H9 (cell line): ENCODE measurements at places on chromosomes 3 and 15. TPM values are rescaled to one million over a fixed set of nuclear protein-coding genes. Genes with fewer than 3 reads are reported as not detected.

The ZMYND10 gene
- total RNA-seq, result 0.61 and 1.4 TPM in 2 replicates

DNA sequence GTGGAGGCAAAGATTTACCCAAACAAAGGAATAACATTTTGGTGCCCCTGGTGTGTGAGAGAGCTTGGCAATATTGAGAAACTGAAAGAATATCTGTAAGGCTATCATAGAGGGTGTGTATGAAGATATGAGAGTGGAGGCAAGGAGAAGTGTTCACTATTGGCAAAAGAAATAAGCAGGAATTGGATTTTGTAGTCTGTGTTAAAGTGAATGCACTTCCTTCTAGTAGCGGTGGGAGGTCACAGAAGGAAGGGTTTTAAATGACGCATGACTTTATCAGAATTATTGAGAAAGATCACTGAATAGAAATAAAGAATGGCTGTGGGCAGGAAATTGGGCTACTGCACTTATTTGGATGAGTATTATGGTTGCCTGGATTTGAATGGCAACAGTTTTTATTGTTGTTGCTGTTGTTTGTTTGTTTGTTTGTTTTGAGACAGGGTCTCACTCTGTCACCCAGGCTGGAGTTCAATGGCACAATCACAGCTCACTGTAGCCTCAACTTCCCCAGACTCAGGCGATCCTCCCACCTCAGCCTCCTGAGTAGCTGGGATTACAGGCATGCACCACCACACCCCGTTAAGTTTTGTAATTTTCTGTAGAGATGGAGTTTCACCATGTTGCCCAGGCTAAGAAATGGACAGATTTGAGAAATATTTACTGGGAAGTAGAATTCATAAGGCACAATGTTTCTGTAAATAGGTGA, 16.3 kb downstream of the MME start:
- H3K4me1 ChIP-seq, result no peaks in the 10 kb centered on the region
- H3K27me3 ChIP-seq, result no peaks in the 10 kb centered on the region
- no peak overlapping the region for H3K4me3 ChIP-seq
- no peak for DNase-seq

DNA sequence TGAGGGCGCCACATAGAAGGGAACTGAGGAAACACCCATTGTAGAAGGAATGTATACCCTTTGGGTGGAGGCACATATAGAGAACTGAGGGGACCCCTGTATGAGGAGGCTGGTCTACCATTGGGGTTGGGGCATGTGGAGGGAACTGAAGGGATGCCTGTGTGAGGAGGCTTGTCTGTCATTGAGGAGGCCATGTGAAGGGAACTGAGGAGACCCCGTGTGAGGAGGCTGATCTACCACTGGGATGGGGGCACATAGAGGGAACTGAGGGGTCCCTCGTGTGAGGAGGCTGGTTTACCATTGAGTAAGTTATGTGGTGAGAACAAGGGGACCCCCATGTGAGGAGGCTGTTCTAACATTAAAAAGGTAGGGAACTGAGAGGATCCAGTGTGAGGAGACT, 156.1 kb downstream of the FBLN2 start:
- no peak overlapping the region for H3K27ac ChIP-seq
- H3K4me1 ChIP-seq, result no peaks in the 10 kb centered on the region
- DNase-seq, result no peak

GRCh38 chr3:129937717-129938116, 36.8 kb upstream of the TRH start:
- H3K27me3 ChIP-seq, result no peaks in the 10 kb centered on the region
- no peak overlapping the region for H3K27ac ChIP-seq
- DNase-seq, result peak; percentile 68

The PLD1 gene
- total RNA-seq, result 1.5 and 1.8 TPM in 2 replicates

DNA sequence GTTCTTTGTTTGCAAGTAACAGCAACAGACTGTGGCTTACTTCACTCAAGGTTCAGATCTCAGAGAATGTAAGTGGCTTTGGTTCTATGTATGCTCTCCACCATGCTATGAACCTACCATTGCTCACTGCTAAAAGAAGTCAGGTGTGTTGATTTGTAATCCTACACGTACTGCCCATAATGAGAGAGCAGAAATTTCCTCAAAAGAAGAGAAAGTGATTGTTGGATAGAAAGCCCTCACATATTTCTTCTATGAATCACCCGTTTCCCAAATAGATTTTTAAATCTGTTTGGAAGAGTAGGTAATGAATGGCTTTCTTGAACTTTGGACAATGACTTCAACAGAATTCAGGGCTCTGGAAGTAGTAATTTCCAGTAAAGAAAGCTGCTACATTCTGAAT, 565.4 kb downstream of the ROBO2 start:
- H3K36me3 ChIP-seq, result no peaks in the 10 kb centered on the region
- no peak overlapping the region for H3K4me3 ChIP-seq
- no peaks in the 10 kb centered on the region for H3K27me3 ChIP-seq
- no peak for DNase-seq

- no peaks in the 10 kb centered on the region for H3K4me1 ChIP-seq
- H3K27me3 ChIP-seq, result no peaks in the 10 kb centered on the region
These were observed 83.9 kb downstream of the CHSY1 start for GRCh38 chr15:101167753-101168462.
